ENCODE measurements at places on chromosomes 1 and 21. TPM values are rescaled to one million over a fixed set of nuclear protein-coding genes. Genes with fewer than 3 reads are reported as not detected.

DNA sequence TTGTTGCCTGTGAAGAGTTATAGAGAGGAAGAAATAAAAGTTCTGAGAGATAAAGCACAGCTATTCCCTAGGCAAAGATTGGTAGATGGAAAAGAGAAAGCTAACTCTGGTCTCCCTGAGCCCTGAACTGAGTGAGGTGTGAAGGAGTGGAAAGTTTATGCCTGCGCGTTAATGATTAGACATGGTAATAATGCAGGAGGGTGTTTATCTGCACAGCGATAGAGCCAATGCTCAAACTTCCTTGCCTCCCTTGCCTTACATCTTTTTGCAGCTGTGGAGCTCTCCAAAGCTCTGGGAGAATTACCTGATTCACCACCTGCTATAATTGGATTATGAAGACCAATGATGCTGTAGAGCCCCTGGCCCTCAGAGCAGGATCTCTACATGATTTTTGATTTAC lies 32.8 kb upstream of the CHRM3 start:
- no peak overlapping the region for H3K27ac ChIP-seq
- no peak for DNase-seq
- H3K36me3 ChIP-seq: no peaks in the 10 kb centered on the region
- H3K4me3 ChIP-seq: no peak overlapping the region
- H3K4me1 ChIP-seq: no peaks in the 10 kb centered on the region
- no peaks in the 10 kb centered on the region for H3K27me3 ChIP-seq

GRCh38 chr1:220274251-220274855 lies 2.1 kb upstream of the RAB3GAP2 start:
- no peaks in the 10 kb centered on the region for H3K4me1 ChIP-seq
- H3K27ac ChIP-seq: no peak overlapping the region
- DNase-seq: no peak
- peaks cover 6% of the 10 kb centered on the region for H3K36me3 ChIP-seq

DNA sequence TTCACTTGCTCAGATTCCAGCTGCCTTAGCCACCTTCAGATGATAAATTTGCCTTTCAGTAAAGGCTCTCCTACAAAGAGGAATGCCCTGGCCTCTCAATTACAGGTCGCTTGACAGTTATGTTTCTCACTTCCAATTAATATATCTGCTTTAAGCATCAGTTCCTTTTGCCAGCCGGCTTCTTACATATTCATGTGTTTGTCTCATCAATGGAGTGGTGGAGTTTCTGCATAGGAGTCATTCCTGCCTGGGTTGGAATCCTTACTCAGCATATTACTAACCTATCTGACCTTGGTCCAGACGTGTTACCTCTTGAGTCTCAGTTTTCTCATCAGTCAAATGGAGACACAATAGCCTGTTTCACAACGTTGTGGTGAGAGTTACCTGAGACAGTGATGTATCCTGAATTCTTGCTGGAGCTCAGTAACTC lies 9.4 kb upstream of the SESN2 start:
- no peak for DNase-seq
- H3K4me1 ChIP-seq: peaks cover 7% of the 10 kb centered on the region
- no peaks in the 10 kb centered on the region for H3K27me3 ChIP-seq
- no peak overlapping the region for H3K4me3 ChIP-seq

DNA sequence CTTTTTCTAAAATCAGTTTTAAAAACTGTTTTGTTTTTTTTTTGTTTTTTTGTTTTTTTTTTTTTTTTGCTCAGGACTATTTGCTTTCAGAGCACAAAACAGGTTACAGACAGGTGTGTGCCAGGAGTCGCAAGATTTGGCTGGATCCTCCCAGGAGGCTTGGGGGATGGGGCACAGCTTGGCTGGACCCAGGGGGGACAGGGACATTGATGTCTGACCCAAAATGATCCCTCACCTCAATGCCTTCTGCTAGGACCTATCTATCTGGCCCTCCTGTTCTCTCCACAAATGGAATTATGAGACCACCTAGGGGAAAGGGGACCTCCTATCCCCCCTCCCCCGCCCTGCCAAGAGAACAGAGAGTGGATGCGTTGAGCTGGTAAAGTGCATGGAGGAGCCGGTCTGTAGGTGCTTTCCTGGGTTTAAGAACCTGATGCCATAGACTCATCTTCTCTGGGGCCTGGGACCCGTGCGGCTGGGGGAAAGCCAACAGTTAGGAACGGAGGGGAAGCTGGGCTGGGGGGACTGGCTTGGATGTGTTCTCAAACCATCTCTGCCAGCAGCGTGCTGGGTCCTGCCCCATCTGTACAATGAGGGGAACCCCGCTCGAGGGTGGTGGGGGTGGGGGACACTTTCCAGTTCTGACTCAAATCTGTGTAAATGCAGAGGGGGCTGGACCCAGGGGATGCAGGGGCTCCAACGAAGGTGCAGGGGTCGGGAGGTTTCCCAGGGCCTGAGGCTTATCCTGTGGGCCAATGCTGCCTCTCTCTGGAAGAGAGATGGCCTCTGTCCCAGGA lies 28.9 kb downstream of the RUNX3 start:
- no peaks in the 10 kb centered on the region for H3K36me3 ChIP-seq
- no peak for DNase-seq
- no peaks in the 10 kb centered on the region for H3K27me3 ChIP-seq
- H3K4me3 ChIP-seq: no peak overlapping the region
- H3K4me1 ChIP-seq: no peaks in the 10 kb centered on the region

- H3K4me3 ChIP-seq: no peak overlapping the region
- no peak for DNase-seq
- no peaks in the 10 kb centered on the region for H3K4me1 ChIP-seq
- no peaks in the 10 kb centered on the region for H3K27me3 ChIP-seq
- no peaks in the 10 kb centered on the region for H3K36me3 ChIP-seq
Observed at GRCh38 chr21:18370301-18370700, 33.3 kb downstream of the TMPRSS15 start.

GRCh38 chr1:213245260-213245910 lies 194.3 kb downstream of the RPS6KC1 start:
- no peak overlapping the region for H3K27ac ChIP-seq
- H3K27me3 ChIP-seq: no peaks in the 10 kb centered on the region
- peaks cover 35% of the 10 kb centered on the region for H3K36me3 ChIP-seq
- DNase-seq: no peak
- no peak overlapping the region for H3K4me3 ChIP-seq

DNA sequence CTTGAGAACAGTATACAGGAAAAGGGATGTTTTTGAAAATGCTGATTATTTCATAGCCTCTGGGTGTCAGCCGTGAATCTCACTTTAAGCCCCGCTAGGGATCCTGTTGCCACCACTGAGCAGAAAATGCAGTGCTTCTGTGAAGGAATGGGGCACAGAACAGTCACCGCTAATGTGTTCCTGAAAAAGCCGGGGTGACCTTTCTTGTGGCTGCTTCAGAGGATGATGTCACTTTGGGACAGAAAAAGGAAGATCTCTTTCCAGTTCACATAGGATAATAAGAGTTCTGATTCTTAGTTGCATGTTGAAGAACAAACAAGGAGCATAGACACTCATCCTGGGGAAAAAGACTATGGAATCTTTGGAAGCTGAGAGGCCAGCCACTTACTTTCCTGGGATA lies 349.6 kb downstream of the DISC1 start:
- H3K27me3 ChIP-seq: no peaks in the 10 kb centered on the region
- H3K4me1 ChIP-seq: no peaks in the 10 kb centered on the region
- no peak overlapping the region for H3K4me3 ChIP-seq
- H3K27ac ChIP-seq: no peak overlapping the region
- no peaks in the 10 kb centered on the region for H3K36me3 ChIP-seq

GRCh38 chr21:21203822-21204339 lies 205.7 kb downstream of the NCAM2 start:
- DNase-seq: no peak
- H3K27me3 ChIP-seq: no peaks in the 10 kb centered on the region
- H3K4me1 ChIP-seq: no peaks in the 10 kb centered on the region
- H3K4me3 ChIP-seq: no peak overlapping the region

- H3K27ac ChIP-seq: no peak overlapping the region
- H3K36me3 ChIP-seq: peaks cover 94% of the 10 kb centered on the region
Observed at GRCh38 chr21:40186045-40186444, 318.8 kb downstream of the PCP4 start.

GRCh38 chr1:29456685-29457435 lies 220.5 kb downstream of the PTPRU start:
- H3K27ac ChIP-seq: no peak overlapping the region
- no peaks in the 10 kb centered on the region for H3K4me1 ChIP-seq
- H3K27me3 ChIP-seq: no peaks in the 10 kb centered on the region
- no peaks in the 10 kb centered on the region for H3K36me3 ChIP-seq

The SPRR1B gene
- total RNA-seq: 1.1 TPM

The SPRR2A gene
- total RNA-seq: not detected

The SLFNL1 gene
- total RNA-seq: not detected

The SLC2A5 gene
- 0.36 TPM for total RNA-seq

The S100A7A gene
- not detected for total RNA-seq

The RAP1GAP gene
- total RNA-seq: 7.2 TPM

The PRKAA2 gene
- total RNA-seq: 4.4 TPM
